ENCODE measurements at places on chromosomes 16 and 17. TPM values are rescaled to one million over a fixed set of nuclear protein-coding genes. Genes with fewer than 3 reads are reported as not detected.

The ZNF286A gene
- total RNA-seq = 86.1 TPM

DNA sequence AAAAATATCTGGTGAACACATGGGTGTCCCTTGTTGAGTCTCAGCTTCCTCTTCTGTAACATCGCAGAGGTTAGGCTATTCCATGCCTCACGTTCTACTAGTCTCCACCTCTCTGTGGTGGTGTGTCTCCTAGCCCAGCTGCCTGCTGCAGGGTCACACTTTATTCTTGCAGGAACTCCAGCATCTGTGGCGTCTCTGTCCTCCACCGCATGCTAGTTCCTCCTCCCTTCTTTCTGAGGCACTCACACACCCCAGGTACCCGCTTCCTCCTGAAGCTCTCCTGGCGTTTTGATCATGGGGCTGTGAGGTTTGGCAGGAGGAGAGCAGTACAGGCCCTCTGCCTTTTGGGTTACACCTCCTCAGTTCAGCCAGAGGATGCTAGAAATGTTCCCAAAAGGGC lies 9.9 kb upstream of the TEX2 start:
- no peak for DNase-seq

The CCL3 gene
- total RNA-seq = not detected

The PYY gene
- 3.5 TPM for total RNA-seq

The KRTAP4-9 gene
- not detected for total RNA-seq

The CD19 gene
- not detected for total RNA-seq

DNA sequence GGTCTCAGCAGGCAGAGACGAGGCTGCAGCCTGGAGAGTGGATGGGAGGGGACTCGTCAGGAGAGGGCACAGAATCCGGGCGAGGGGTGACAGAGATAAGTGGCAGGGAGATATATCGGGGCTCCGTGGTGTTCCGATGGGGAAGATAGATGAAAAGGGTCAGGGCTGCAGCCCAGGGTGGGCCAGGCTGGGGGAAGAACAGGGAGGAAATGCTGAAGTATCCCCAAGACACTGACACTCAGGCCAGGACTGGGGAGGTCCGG lies 2.1 kb downstream of the LGALS3BP start:
- DNase-seq = no peak

GRCh38 chr16:4637501-4638166 lies 13.0 kb downstream of the MGRN1 start:
- DNase-seq = no peak

The FBXL16 gene
- 4.3 TPM for total RNA-seq

DNA sequence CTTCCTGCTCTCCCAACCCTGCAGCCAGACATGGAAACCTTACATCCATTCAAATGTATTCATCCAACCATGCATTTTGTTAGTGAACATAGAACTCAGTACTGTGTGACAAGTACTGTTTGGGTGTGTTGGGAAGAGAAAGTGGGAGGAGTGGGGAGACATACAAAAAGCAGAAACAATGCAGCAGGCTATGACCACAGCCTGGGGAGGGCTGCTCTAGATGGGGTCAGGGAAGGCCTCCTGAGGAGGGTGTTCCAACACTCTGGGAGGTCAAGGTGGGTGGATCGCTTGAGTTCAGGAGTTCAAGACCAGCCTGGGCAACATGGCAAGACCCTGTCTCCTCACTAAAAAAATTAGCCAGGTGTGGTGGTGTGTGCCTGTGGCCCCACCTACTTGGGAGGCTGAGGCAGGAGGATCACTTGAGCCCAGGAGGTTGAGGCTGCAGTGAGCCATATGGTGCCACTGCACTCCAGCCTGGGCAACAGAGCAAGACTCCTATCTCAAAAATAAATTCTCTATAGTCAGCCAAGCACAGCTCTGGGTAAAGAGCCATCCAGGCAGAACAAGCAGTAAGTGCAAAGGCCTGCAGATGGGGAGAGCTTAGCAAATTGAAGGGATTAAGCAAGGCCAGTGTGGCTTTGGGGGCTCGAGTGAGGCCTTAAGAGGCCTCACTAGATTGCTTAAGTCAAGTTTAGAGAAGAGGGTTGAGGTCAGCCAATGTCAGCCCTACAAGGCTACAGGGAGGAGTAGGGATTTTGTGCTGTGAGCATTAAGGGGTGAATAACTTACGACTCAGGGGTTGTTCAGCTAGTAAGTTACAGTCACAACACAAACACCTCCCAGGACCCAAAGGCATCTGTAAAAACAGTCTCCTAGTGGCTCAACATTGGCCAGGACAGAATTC lies 5.5 kb downstream of the SLC13A2 start:
- DNase-seq = no peak

The TPSAB1 gene
- not detected for total RNA-seq

The PLEKHG4 gene
- 3.8 TPM for total RNA-seq

The NME1 gene
- 163 TPM for total RNA-seq

- DNase-seq = no peak
These were observed 110.4 kb downstream of the MSI2 start for GRCh38 chr17:57366558-57367351.

DNA sequence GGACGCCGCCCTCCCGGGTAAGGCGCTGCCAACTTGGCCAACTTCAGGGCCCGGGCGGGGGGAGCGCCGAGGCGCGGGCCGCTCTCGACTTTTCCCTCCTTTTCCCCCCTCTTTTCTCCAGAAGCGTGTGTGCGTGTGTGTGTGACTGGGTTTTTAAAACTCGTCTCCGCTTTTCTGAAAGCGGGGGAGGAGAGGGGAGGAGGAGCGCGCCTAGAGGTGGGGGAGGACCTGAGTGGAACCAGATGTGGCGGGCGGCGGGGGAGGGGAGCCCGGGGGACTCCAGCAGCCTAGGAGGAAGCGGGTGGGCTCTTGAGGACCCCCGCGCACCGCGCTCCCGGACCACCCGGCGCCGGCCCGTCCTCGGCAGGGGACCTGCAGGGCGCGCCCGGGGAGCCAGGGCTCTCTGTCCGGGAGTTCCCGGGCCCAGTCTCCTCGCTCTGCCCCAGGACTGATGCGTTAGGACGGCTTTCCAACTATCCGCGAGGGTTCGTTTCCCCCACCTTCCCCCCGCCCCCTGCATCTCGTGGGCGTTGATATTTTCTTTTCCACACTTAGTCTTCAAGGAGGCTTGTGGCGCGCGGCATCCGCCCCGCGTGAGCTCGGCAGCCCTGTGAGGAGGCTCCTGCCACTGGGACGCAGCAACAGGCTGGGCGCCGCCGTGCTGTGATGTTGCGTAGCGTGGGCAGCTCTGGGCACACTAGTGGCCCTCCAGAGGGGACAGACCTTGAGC lies 599 bp downstream of the MRC2 start:
- no peak for DNase-seq

- no peak for DNase-seq
These were observed 36.6 kb downstream of the BAHCC1 start for GRCh38 chr17:81431545-81432482.
